Sigmoid colon (tissue), 7 donors: ENCODE measurements at places on chromosomes 5 and 9.

DNA sequence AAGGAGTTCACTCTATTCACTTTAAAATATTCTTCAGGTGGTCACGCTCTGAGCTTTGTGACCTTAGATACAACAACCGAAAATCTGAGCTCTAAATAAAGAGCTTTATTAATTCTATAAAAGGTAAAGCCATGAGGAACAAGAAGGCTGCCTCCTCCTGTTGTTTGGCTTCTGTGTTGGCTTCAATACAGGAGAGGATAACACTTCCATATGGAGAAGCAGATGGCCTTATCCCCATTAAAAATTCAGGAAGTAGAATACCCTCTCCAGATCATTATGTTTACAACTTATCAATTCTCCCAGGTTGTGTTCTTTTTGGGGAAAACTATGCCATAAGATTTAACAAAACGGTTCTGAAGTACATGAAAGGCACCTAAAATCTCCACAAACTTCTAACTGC is 128.4 kb downstream of the TTC39B start:
- no peak for DNase-seq

DNA sequence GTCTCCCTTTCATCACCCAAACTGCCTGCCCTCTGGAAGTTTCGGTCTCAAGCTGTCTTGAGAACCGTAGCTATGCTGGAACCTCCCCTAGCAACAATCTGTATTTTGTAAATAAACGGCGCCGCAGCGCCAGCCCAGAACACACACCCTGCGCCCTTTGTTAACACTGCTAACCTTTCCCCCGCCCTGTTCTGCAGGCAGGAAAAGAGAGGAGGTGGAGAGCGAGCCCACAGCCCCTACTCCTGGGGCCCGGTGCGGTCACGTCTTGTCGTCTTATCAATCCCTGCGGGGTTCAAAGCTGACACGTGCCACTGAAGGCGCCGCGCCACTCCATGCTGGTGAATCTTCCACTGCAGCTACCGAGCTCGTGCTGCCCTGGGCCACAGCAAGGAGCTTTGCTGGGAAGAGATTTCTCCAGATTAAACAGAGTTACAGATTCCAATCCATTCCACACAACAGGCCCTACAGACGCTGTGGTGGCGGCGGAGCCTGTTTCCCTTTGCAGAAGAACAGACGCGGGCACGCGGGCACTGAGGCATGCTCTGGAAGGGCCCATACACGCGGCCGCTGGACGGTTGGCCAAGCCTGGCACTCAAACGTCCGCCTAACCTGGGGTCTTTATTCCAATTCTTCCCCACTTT is 25.3 kb downstream of the ZDHHC11B start:
- DNase-seq: peak; percentile 77

DNA sequence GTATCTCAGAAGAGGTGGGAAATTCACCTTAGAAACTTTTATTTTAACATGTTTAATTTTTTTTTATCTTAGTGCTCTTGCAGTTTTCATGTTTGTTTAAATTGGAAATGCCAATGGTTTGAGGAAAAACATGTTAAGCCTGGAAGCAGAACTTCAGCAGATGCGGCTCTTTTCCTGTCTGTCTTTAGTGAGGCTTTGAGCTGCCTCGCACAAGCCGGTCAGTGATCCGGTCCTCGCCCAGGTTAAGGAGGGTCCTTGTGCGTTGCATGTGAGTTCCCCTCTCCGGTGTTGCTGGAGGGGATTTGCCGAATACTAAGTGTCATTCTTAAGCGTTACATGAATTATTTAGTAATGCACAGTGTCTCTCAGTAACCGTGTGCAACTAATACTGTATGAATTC is 9.4 kb upstream of the PLEKHG4B start:
- DNase-seq: no peak

DNA sequence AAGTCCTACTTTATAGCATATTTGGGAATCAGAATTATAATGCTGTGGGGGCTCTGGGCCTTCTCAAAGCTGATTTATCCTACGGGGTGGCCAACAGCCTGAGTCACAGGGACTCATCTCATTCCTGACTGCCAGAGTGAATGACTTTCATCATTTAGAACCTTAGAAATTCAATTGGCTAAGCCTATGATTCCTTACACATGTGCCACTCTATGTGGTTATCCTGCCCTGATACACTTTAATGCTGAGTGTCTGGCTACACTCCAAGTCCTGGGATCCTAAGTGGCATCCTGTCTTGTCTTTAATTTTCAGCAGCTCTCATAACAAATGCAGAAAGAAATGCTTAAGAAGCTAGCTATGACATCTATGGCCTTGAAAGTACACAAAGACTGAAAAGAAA is 75.2 kb upstream of the FREM1 start:
- DNase-seq: no peak

GRCh38 chr9:90142580-90142979 is 500.0 kb downstream of the DIRAS2 start:
- no peak for DNase-seq

DNA sequence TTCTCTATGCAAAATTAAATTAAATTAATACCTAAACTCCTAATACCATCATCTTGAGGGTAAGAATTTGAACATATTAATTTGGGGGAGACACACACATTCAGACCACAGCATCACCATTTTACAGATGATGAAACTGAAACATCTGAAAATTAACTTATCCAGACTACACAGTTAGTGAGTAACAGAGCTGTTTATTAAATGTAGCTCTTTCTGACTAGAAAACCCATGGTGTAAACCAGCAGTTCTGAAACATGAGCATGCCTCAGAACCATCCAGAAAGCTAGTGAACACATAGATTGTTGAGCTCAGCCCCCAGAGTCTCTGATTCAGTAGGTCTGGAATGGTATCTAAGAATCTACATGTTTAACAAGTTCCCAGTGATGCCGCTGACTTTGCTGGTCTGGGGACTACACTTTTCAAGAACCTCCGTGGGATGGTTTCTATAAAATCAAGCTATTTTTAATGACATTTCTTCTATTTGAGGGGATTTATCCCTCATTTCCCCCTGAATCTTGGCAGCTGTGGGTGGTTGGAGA is 113.5 kb downstream of the RORB start:
- no peak for DNase-seq

- no peak for DNase-seq
Measured at GRCh38 chr9:113409883-113410206, 630 bp downstream of the POLE3 start.

GRCh38 chr9:111632060-111632459 is 926 bp downstream of the DNAJC25 start:
- DNase-seq: no peak

GRCh38 chr5:35819026-35819425 is 37.7 kb upstream of the IL7R start:
- no peak for DNase-seq

GRCh38 chr9:129666575-129666974 is 1.1 kb downstream of the PRRX2 start:
- DNase-seq: no peak

- DNase-seq: no peak
Measured at GRCh38 chr5:36242534-36243485, 1.1 kb upstream of the NADK2 start.

DNA sequence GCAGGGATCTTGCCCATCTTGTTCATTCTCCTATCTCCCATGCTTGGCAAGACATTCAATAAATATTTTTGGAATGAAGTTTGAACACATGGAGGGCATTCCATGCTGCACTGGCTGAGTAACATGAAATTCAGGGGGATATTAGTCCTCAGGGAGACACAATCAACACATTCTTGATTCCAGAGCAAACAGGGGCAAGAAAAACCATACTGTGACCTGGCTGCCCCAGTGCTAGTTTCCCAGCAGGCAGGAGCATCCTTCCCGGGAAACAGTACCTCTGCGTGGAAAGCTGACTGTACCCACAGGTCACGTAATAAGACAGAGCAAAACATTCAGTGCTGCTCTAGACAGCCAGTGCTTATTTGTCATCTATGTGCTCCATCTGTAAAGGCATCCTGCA is 66.3 kb upstream of the SPOCK1 start:
- no peak for DNase-seq

- no peak for DNase-seq
Measured at GRCh38 chr9:94166976-94167346, 82.7 kb downstream of the PTPDC1 start.

DNA sequence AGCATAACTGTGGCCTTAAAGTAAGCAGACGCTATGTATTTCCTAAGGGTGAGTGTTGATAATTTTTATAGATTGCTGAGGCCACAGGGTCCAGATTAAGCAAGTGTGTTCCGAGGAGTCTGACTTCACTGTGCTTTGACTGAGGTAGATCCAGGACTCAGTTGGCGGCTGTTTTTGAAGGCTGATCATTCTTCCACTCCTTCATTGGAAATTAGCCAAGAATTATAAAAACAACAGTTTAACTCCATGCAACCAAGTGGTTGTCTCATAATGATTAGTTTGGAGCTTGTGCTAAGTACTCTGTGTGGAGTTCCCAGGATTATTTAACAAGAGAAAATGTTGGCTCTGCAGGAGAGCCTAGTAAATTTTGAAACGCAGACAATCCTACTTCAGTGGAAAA is 19.1 kb downstream of the IQGAP2 start:
- DNase-seq: no peak

DNA sequence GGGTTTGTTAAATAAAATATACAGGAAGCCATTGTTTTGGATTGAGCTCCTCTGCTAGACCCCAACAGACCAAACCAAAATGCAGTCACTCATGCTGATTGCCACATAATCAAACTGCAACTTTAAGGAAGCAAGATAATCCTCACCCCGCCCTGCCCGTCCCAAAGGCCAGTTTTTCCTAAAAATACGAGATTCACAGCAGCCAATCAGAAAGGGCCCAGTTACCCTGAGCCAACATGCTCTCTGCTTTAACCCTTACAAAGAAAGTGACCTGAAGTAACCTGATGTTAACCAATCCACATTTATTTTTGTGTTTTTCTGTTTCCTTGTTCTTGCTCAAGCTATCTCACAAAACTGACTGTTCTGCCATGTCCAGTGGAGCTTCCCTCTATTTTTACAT is 21.5 kb upstream of the RNF20 start:
- DNase-seq: no peak

- peak; percentile 54 for DNase-seq
Measured at GRCh38 chr9:135607401-135608293, 31.7 kb downstream of the GLT6D1 start.

DNA sequence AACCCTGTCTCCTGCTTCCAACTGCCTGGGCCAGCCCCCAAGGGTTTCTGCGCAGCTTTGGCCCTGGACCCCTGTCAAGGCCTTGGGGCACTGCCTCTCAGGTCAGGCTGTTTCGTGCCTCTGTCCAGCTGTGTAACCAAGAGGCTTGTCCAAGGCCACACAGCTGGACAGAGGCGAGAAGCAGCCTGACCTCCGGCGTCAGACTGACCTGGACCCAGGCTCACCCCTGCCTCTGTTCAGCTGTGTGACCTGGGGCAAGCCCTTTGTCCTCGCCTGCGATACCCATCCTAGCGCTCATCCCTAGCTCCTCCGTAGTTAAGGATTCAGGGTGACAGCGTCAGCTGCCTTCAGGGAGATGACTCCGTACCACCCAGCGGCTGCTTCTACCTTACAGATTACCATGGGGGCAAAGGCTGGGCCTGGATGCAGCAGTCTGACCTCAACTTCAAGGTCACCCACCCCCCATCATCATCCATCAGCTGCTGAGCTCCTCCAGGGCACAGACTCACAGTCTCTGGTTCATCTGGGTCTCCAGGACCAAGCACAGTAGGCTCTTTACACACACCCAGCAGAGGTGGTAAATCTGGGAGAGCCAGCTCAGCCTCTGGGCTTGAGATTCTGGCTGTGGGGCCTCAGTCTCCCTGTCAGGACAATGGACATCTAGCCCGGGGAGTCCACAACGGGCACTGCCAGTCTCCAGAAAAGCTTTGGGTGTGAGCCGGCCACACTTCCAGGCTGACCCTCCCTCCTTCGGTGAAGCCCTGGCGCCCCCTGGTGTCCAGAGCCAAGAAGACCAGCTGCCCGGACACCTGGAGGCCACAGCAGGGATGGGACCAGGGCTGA is 7.9 kb downstream of the AK1 start:
- DNase-seq: peak; percentile 95

DNA sequence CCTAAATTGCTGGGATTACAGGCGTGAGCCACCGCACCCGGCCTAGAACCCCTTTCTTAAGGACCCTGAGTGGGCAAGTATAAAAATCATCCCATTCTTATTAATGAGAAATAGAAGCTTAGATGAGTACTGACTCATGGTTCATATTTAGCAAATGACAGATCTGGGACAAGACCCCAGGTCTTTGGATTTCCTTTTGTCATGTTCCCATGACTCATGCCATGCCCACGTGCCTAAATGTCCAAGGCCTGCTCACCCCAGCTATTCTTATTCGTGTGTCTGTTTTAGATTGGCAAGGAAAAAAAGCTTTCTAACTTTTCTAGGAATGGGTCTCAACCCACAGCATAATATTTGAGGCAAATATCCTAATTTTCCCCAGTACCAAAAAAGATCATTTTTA is 57.7 kb upstream of the RPS23 start:
- no peak for DNase-seq

DNA sequence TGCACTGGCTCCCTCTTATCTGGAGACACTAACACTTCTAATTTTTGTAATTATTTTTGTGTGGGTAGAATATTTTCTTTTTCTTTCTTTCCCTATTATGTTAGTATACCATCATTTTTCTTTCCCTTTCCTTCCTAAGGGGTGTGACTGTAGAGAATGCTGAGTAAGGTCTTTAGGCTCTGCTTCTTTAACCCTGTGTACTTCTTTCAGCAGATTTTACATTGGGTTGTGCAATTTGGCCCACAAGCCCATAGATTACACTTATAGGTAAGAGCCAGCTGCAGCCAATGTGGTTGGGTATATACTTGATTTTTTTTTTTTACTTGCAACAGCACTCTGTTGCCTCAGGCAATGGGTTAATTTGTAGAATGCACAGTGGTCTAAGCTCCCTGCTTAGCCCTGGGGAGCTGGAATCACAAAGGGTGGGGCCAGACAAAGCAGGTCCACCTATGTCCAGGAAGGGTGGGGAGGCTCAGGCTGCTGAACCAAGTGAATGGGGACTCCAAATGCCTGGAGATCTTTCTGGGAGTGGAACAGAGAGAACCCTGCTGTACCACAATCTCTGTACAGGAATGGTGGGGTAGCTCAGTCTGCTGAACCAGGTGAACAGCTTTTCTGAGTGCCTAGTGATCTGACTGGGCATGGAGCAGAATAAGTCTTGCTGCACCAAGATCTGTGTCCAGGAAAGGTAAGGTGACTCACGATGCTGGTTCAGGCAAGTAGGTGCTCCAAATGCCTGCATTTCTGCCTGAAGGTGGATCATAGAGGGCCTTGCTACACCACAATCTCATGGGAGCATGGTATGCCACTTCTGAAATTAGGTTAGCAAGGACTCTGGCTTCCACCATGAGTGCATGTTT is 64.9 kb downstream of the SLC25A46 start:
- no peak for DNase-seq
